ENCODE measurements at places on chromosomes 7 and 10.

GRCh38 chr10:32943854-32944661 lies 14.0 kb downstream of the ITGB1 start:
- DNase-seq, result no peak

DNA sequence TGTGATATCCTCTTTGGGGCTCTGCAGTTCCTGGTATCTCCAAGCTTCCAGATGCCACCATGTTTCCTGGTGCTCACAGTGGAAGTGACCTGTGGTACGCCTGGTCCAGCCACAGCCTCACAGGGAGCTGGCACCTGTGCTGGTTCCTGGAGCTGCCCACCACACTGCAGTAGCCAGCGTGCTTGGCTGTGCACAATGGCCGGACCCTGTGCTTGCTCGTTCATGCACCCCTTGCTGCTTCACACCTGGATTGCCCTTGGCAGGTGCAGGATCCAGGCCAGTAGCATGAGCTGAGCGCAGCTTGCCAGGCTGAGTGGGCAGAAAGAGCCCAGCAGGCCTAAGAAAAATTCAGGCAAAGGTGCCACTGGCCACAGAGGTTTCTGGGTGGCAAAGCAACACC lies 11.4 kb upstream of the ECHDC3 start:
- DNase-seq, result no peak

DNA sequence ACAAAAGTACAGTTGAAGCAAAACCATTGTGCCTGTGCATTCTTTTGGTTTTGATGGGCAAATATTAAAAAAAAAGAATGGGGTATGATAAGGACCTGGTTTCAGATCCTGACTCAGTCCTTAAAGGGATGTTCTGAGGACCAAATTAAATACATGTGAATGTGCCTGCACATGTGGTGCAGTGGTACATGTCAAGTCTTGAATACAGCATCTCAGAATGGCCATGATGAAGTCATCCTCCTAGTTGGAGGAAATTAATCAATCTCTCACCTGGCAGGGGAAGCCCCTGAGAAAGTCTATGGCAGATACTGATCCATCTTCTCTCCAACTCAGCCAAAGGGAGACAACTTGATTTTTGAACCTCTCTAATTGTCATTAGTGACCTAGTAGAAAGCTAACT lies 207.0 kb downstream of the SUGCT start:
- DNase-seq, result no peak

GRCh38 chr7:2966466-2967078 lies 77.1 kb downstream of the CARD11 start:
- no peak for DNase-seq

GRCh38 chr10:43921881-43922280 lies 273.2 kb upstream of the ZNF32 start:
- no peak for DNase-seq

DNA sequence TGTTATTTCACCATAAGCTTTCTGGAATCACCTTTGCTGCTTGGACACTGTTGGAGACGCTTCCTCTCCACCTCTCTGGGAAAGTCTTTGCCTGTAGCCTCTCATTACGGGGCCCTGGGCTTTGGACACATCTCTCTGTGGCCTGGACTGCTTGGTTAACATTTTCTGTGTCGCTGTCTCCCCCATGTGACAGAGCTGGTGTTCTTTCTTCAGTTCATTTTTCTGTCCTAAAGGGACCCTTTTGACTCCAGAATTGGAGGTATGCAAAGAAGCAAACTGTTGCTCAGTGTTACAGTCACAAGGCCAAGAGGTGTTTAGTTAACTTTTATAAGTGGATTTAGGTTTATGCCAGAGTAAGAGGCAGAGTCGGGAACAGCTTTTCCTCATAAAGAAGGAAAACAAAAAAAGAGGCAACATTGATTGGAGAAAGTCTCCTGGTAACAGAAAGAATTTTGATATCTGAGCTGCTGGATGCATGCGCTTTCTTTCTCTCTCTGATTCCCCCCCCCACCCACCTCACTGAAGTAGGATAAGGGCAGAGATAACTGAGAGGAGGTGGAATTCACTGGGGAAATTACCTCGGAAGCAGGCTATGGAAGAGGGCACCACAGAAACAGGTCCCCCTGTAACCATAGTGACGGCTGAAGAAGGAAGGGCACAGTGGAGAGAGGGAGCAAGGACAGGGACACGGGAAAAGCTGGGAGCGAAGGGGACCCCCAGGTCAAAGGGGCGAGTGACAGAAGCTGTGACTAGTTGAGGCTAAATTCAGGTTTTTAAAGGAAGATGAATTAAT lies 57.8 kb downstream of the LGI1 start:
- peak; percentile 13 for DNase-seq

DNA sequence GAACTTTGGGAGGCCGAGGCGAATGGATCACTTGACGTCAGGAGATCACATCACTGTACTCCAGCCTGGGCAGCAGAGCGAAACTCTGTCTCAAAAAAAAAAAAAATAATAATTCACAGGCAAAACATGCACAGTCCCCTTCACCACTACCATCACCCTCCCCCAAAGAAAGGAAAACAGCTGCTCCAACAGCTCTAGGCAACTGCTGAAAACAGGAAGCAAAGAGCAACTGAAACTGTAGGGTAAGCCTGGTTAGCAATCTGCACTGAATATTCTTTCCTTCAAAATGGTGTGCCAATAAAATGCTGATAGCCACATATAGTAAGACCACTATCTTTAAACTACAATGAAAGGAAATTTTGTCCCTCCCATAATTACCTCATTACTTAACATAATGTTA lies 11.8 kb downstream of the NT5C2 start:
- no peak for DNase-seq

DNA sequence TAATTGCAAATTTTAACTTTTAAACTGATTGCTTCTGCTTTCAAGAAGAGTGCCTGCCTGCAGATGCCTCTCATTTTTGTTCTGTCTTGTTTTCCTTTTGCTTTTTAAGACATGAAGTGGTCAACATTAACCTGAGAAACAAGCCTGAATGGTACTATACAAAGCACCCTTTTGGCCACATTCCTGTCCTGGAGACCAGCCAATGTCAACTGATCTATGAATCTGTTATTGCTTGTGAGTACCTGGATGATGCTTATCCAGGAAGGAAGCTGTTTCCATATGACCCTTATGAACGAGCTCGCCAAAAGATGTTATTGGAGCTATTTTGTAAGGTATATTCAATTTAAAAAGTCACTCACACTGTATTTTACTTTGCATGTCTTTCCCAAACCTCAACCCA lies 8.8 kb downstream of the GSTO2 start:
- DNase-seq, result no peak

- no peak for DNase-seq
These were observed 29.5 kb upstream of the ZC3HAV1L start for GRCh38 chr7:139065323-139065722.

- DNase-seq, result no peak
These were observed 228.2 kb downstream of the CHRM2 start for GRCh38 chr7:137096607-137097006.

- peak; percentile 14 for DNase-seq
These were observed 39.6 kb upstream of the ZNF680 start for GRCh38 chr7:64602518-64602917.

DNA sequence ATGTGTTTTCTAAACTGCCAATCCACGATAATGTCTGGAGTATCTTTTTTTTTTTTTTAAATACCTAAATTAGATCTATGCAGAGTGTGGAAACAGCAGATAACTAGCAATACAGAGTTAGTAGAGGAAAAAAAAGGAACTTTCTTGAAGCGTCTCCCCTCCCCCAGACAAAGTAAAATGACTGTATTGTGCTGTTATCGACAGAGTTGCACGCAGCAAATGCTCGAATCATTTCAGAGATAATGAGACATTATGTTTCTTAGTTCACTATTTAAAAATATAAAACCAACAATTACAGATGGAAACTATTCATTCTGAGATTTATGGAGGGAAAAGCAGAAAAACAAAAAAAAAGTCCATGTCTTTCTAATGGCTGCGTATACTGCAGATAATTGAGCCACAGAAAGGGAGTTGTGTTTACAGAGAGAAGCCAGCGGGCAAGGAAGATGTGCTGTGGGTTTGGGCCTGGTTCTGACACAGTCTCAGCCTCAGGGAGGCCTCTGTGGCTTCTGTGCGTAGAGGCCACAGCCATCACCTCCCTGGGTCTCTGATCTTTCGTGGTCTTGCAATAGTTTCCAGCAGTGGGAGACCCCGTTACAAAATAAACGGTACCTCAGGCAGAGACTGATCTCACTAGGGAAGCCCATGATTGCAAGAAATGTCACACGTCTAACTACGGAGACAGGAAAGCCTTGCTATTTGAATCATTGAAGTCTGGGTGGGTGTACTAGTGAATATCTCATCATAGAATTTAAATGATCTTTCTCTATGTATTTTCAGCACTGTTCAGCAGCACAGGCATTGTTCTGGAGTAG lies 19.1 kb upstream of the KLF6 start:
- DNase-seq, result peak; percentile 59

GRCh38 chr10:35913628-35914027 lies 271.5 kb upstream of the FZD8 start:
- DNase-seq, result peak; percentile 84

DNA sequence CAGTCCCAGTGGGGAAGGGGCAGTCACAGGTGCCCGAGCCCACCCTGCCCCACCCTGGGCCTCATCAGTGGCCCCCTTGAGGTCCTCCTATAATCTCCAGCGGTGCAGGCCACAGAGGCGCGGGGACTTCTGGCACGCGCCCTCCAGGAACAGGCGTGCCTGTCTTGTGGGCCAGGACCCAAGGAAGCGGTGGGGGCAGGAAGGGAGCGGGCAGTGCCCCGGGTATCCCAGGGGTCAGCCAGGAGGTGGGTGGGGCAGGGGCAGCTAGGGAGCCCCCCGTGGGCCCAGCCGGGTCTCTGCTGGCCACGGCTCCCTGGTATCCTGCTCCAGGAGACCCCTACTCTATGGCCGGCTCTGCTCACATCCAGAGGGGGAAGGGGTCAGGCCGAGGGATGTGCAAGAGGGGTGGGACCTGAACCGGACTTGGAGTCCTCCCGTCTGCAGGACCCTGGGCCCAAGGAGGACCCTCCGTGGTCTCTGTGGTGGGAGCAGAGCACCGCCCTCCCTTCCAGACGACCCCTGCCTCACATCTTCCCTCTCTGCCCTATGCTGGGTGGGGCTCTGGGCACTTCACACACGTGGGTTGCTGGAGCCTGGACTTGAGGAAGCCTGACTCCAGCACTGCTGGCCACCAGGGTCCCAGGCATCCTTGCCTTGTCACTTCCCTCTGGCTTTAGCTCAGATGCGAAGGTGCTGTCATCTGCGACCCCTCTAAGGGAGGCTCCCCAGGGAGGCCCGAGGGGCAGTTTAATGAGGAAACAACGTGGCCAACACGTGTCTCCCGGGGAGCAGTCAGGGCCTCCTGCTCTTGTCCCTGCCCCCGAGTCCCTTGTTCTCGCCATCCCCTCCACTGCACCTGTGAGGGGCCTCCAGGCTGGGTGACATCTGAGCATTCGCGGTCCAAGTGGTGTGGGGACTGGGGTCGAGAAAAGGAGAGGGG lies 18.3 kb upstream of the GRIFIN start:
- no peak for DNase-seq

DNA sequence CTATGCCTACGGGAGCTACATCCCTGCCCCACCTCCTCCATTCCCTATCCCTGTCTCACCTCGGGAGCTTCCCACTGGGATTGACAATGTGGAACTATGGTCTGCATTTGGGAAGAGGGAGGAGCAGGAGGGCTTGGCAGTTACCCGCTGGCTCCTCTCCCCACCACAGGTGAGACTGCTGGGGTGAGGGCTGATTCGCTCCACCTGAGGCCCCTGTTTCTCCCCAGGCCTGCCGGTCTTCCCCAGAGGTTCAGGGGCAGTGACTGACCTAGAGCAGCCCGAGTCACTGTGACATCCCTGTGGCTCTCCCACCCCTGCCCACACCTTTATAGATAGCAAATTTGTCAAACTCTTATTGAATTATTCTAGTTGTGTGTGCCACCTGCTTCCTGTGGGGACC lies 252.6 kb downstream of the GLRX3 start:
- DNase-seq, result no peak

- DNase-seq, result no peak
These were observed 23.4 kb upstream of the SHH start for GRCh38 chr7:155835446-155836215.

DNA sequence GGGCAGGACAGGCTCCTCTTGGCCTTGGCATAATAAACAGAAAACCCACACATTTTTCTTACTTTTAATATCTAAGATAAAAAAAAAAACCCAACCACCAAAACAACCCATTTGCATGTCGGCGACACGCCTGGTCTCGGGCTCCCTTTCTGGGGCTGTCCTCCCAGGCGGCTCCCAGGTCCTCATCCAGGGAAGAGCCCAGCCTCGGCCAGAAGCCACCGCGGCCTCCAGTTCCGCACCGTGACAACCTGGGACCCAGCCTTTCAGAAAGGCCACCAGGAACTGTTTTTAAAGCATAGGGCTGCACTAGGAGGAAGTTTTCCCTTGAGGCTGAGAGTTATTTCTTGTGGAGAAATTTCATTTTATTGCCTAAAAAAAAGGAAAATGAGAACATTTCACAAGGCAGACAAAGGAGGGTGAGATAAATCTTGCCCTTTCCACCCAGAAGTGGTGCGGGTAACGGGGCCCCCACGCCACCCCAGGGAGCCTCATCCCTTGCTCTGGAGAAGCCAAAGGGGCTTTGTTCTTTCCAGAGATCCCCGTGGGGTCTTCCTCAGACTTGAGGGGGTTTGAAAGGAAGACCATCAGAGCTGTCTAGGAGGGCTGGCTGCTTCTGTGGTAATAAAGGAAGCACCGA lies 39.2 kb upstream of the MKRN1 start:
- no peak for DNase-seq

DNA sequence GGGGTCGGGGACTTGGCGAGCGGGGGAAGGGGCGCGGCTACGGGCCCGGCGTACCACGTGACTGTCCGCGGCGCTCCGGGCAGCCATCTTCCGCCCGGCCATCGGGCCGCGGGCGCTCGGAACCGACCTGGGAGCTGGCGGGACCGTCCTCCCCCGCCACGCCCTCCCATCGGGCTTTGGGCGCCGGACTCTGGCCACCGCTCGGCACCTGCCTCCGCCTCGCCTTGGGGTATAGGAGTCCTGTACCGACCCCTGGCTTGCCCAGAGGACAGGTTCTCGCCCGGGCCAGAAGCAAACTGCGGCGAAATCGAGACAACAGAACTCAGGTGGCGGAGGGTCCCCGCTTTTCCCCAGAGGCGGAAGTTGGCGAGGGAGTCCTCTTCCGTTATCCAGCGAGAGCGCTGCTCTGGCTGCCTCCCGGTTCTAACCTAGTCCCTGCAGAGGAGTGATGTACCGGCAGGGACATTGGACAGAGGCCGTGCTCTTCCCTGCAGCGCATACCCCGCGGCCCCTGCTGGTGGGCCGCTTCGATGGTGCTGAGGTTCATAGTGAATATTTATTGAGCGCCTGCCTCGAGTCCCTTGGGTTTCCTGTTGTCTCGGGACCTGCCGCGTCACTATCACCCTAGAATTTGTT lies 1.2 kb upstream of the SGMS1 start:
- peak; percentile 77 for DNase-seq

DNA sequence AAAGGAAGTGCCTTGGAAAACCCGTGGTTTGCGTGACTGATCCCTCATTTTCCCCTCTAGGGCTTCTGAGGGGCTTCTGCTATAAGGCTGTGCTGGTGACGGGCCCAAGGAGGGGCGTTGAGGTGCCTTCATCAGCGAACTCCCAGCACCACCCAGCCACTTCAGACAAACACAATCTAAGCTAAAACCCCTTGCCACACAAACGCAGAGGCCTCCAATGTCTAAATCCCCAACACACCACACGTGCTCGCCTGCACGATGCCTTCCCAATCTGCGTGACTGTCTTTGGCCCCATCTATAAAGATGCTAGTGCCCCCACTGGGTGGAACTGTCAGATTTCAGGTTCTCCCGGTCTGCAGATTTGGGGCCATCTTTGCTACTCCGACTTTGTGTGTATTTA lies 4.1 kb upstream of the GAD2 start:
- no peak for DNase-seq

GRCh38 chr7:77570330-77571011 lies 33.4 kb downstream of the PTPN12 start:
- peak; percentile 85 for DNase-seq

GRCh38 chr7:28686418-28686800 lies 271.7 kb downstream of the TRIL start:
- DNase-seq, result peak; percentile 81

All from fibroblast of skin of right biceps (primary cell).